ENCODE measurements at places on chromosomes 2 and 18.

DNA sequence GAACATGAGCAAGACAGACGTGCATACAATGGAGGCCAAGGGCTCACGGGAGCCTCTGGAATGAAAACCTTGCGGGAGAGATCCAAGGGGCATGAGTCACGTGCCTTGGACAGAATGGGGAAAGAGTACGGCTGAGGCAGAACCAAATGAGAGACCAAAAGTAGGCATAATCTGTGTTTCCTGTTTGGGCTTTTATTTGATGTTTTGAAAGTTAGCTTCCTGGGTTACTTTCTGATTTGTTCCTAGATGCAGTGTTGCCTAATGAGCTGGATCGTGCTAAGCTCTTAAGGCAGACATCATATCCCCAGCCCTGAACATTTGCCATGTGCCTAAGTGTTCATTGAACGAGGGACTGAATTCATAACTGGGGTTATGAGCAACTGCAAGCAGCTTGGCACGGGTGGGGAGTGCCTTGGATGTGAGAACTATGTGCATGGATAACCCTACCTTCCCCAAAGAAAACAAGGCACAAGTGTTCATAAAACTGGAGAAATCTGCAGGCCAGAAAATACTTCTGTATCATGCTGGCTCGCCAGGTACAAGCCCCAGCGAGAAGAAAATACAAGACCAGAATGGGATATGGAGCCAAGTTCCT is 60.3 kb upstream of the RPL31 start:
- DNase-seq: no peak

DNA sequence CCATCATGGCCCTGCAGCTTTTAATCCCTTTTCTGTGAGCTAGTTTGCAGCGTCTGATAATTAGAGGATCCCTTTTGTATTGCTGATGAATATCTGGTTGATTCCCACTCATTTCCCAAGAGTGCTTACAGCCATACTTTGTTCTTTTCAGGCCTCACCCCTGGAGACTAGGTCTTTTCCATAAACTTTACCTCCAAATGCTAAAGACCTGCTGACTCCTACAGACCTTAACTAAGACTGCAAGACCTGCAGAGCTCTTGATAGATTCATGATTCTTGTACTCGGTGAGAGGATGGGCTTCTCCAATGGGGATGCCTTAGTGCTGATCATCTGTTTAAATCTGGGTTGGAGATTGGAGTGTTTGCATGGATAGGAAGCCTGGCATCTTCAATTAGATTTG is 33.1 kb upstream of the DYNAP start:
- no peak for DNase-seq

GRCh38 chr2:219918944-219919343 is 291.5 kb downstream of the SLC4A3 start:
- DNase-seq: no peak

- no peak for DNase-seq
These were observed 136.3 kb downstream of the TMEM17 start for GRCh38 chr2:62369541-62370202.

DNA sequence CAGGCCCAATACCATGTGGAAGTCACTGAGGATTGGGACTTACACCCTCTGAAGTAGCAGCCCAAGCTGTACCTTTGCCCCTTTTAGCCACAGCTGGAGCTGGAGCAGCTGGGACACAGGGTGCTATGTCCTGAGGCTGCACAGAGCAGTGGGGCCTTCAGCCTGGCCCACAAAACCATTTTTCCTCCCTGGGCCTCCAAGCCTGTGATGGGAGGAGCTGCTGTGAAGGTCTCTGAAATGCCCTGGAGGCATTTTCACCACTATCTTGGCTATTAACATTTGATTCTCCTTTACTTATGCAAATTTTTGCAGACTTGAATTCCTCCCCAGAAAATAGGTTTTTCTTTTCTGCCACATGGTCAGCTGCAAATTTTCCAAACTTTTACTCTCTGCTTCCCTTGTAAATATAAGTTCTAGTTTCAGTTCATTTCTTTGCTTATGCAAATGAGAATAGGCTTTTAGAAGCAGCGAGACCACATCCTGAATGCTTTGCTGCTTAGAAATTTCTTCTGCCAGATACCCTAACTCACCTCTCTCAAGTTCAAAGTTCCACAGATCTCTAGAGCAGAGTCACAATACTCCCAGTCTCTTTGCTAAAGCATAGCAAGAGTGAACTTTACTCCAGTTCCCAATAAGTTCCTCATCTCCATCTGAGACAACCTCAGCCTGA is 213.8 kb upstream of the MGAT5 start:
- DNase-seq: no peak

GRCh38 chr2:172693037-172693436 is 42.6 kb upstream of the RAPGEF4 start:
- DNase-seq: no peak

DNA sequence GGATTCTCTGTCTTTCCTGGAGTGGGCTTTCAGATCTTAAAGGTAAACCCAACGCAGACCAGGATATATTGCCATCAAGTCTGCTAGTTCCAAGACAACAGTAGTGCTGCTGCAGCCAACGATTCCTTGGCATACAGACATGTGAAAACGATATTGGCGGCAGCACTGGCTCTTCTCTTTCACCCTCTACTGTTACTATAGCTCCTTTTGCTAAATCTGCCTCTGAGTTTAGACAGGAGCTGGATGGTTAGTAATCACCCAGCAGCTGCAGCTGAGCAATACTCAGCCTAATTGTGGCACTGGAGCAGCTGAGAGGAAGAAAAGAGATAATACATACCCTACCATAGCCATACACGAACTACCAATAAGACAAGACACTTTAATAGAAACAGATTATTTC is 4.0 kb downstream of the YES1 start:
- DNase-seq: no peak

GRCh38 chr2:1681017-1681318 is 63.3 kb downstream of the PXDN start:
- DNase-seq: no peak

DNA sequence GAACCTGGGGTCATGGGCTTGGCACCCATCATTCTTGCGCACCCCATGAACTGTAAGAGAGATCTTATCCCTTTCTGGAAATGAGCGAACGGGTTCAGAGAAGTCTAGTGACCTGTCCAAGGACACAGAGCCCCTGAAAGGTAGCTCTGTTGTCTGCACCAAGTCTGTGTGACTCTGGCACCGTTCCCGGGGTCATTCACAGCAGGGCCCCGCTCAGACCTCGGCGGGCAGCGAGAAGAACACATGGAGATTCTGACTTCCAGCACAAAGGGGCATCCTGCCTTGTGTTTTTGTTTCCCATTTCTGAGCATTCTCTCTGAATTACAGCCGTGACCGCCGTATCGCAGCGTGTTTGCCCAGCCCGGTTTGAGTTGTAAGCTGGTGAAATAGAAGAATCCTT is 231.7 kb downstream of the KLHL29 start:
- no peak for DNase-seq

GRCh38 chr2:187299122-187299906 is 148.7 kb downstream of the CALCRL start:
- DNase-seq: no peak

- DNase-seq: no peak
These were observed 83.5 kb downstream of the MYO5B start for GRCh38 chr18:50111398-50111797.

GRCh38 chr18:57209713-57210106 is 62.8 kb downstream of the BOD1L2 start:
- no peak for DNase-seq

DNA sequence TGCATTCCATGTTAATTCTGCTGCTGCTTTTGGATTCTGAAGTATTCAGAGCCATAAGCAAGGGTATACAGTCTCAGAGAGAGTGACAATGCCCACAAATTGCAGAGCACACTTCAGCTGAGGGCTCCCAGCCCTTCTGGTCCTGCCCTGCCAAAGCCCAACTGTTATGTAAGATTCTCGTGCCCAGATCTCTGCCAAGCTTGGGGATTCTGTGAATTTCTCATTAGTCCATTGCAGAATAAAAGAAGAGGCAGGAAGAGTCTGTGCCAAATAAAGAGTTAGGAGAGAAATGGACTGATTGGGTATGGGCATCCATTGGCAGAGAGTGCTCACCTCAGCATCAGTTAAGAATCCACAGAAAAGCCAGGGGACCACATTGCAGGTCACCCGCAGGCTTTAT is 112.0 kb upstream of the PNPT1 start:
- no peak for DNase-seq

DNA sequence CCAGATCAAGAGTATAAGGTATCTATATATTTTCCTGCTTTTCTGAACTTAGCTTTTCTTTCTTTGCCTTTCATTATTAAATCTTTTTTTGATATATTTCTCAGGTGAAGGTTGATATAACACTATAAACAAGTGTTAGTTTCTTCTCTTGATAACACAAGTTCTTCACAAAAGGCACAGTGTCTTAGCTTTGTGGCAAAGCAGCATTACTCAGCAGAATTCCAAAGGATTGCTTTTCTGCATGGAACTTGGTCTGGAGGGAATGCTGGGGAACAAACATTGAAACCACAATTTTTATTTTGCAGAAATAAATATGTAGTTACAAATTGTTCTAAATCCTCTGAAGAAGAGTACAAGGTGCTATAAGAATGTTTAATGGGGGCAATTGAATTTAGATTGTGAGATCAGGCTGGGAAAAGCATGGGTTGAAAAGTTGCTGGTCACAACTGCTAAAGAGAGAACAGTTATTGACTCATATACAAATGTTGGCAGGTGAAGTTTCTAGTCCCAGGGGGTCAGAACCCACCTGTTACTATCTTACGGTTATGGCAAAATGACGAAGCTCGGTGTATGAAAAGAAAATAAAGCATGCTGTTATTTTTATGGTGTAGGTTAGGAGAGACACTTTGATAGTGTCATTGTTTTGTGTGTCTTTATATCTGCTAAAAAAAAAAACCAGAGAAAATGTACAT is 68.2 kb downstream of the UBR3 start:
- no peak for DNase-seq

DNA sequence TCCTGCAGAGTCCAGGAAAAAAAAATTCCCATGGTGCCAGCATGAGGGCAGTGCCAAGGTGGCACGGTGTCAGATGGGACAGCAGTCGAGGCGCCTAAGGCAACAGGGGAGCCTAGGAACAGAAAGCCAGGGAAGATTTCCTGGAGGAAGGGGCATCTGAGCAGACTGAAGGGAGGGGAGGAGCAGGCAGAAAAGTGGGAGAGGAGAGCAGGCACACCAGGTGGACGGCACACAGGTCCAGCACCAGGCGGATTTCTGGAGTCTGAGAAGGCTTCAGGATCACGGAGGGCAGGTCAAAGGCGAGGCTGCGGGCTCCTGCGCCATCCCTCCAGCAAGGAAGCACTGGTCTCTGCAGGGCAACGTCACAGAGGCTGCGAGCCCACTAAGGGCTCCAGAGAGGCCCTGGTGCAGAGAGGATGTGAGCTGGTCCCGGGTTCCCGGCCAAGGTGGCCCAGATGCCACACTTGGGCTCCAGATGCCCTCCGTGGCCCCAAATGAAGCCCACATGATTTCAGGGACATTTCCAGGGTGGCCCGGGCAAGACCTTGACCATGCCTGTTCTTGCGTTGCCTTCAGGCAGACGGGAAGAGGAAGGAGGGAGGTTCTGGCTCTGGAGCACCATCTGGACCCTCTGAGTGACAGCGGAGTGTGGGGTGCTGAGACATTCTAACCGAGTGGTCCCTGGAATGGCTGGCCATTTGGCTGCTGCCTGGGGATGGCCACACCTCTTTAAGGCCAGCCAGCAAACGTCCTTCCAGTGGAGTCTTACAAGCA is 4.1 kb downstream of the HS6ST1 start:
- no peak for DNase-seq

GRCh38 chr2:235609746-235610145 is 115.9 kb downstream of the AGAP1 start:
- DNase-seq: no peak

DNA sequence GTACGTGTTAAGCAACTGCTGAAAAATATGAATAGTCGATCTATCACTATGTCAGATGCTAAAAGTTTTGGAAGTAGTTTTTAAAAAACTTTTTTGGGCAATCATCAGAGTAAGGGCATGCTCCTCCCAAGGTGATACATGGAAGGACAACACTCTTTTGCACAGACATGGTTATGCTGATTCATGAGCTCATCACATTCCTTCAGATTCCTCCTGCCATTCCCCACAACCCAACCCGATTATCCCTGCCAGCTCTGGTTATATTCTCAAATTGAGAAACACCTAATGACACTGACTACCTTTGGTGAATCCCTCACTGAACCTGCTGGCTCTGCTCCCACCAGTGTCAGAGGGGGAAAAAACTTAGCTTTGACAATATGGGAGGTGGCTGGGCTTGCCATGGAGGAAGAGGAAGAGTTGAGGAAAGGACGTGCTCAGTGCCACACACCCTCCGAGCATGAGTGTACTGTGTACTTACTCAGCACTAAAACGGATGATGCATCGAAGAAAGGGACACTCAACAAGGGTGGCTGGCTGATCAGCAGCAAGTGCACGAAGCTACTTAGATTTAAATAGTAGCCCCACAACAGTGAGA is 83.9 kb upstream of the RNU4ATAC start:
- no peak for DNase-seq

DNA sequence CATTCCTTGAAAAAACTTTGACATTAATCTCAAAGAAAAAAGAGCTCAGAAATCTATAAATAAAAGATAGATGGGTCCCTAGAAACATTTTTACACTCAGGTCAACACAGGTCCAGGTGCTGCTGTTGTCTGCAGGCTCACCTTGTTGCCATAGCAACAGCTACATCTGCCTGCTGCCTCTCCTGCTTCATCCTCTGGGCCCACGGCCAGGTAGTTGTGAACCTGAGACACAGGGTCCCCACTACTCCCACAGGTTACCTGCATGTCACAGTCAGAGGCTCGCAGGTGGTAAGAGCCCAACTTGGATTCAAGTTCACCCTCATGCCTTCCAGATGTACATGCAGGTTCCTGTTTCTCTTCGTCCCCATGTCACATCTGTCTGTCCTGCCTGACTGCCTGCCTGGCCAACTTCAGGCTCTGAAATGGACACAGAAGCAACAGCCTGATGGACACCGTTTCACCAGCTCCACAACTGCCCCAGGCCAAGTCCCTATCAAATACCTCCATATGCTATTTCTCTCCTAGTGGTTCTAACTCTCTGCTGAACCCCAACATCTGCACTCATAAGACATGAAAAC is 88.3 kb upstream of the SALL3 start:
- DNase-seq: no peak

GRCh38 chr2:121219866-121220265 is 65.1 kb downstream of the TFCP2L1 start:
- no peak for DNase-seq

GRCh38 chr18:48889981-48890762 is 60.6 kb downstream of the SMAD7 start:
- DNase-seq: no peak

GRCh38 chr2:209937893-209938292 is 64.5 kb upstream of the RPE start:
- no peak for DNase-seq

DNA sequence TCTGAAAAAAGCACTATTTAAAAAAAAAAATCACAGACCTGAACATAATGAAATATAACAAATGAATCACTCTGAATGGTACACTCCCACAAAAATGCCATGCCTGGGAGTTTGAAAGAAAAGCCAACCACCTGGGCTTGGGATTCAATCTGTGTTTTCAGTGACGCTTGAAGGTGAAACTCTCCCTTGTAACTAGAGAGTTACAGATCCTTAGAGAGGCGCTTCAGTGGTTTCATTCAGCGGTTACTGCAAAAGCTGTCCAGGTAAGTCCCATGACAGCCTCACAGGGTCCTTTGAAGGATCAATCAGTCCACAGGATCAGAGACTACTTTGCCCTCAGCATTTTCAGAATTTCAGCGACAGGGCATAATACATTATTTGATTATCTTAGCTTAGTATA is 627.3 kb downstream of the IRS1 start:
- no peak for DNase-seq

- DNase-seq: no peak
These were observed 217.5 kb downstream of the CYP26B1 start for GRCh38 chr2:71930049-71930681.

GRCh38 chr2:219628235-219628985 is 980 bp downstream of the SLC4A3 start:
- DNase-seq: no peak
